K562 (cell line): ENCODE measurements at places on chromosomes 7 and 10. TPM values are rescaled to one million over a fixed set of nuclear protein-coding genes. Genes with fewer than 3 reads are reported as not detected.

DNA sequence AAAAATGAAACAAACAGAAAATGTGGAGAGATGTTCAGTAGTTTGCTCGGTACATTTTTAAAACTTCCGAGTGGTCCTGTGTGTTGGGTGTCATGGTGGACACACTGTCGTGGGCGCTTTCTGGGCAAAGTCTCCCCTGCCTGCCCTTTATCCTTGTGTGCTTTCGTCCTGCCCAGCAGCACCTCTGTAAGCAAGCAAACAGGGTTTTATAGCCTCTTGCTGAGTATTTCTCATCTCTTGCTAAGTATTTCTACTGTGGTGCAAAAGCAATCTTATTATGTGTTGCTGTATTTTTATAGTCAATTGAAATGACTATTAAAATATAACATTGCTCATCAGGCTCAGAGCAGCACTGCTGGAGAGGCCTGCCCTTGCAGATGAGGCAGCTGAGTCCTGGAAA is 48.7 kb downstream of the DOCK1 start:
- no peak for DNase-seq

- DNase-seq: no peak
These were observed 15.5 kb upstream of the PTPRN2 start for GRCh38 chr7:158602905-158603772.

GRCh38 chr7:122881324-122881723 is 4.9 kb downstream of the CADPS2 start:
- DNase-seq: no peak

DNA sequence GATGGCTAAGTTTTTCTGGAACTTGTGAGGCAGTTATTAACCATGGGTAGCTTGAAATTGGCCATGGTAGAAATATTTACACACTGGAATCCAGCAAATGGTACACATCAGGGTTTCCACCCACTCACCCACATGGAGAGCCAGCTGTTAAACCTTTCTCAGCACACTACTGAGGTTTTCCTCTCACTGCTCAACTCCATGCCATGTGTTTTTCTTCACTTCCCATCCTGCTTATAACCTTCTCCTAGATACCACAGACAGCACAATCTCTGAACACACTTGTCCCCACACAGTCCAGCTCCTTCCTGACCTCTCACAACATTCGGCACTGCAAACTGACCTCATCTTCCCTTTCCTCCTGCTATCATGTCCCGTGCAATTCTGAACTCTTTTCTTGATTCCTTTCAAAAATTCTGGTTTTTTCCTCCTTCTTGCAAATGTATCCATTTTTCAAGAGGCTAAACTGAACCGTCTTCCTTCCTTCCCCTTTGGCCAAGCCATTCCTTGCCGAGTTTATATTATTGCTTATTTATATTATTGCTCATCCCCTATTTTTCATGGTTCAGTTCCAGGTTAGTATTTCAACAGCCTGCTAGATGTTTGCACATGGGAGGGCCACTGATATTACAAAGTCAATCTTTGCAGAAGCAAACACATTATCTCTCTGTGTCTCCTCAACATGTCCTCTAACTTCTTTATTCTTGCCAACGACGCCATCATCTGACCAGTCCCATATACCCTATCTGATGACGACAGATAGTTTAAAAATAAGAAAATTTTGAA is 606.4 kb downstream of the SORCS1 start:
- no peak for DNase-seq

Gene FGFR2
- total RNA-seq: 0.18 and 0.20 TPM in 2 replicates

- DNase-seq: no peak
These were observed 48.3 kb downstream of the ZMIZ1 start for GRCh38 chr10:79116801-79117723.

Gene POLR2J2
- total RNA-seq: 11.6 and 13.6 TPM in 2 replicates

GRCh38 chr7:112777406-112777805 is 12.8 kb downstream of the TMEM168 start:
- DNase-seq: no peak

DNA sequence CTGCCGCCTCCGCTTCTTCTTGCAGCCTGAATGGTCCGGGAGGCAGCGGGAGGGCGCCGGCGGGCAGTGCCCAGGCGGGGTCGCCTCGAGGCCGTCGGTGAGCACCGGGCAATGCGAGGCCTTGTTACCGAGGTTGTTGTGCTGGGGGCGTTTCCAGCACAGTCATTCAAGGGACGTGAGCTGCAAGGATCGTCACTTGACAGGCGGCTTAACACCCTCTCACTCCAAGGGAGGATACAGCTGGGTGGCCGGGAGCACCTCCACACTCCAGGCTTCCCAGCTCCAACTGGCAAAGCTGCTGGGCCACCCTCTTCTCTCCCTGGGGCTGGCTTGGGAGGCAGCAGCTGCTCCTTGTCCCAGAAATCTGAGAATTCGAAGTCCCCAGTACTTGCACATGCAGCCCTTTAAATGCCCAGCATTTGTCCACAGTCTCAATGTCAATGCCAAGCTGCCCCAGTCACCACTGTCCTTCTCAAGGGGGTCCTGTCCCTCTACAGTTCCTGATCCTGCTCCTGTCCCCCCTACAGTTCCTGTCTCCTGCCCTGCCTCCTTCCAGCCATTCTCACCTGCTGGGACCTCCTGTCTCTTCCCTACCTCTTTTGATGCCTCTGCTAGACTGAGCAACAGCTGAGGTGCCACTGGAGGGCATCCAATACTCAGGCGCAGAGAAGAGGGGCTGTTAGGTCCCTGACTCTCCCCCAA is 4.4 kb upstream of the HOXA11 start:
- DNase-seq: no peak

Gene CEP41
- total RNA-seq: 5.6 and 6.4 TPM in 2 replicates

GRCh38 chr10:124911124-124912067 is 30.5 kb upstream of the ZRANB1 start:
- peak; percentile 57 for DNase-seq

GRCh38 chr10:28822719-28823464 is 145.6 kb downstream of the BAMBI start:
- DNase-seq: peak; percentile 79

DNA sequence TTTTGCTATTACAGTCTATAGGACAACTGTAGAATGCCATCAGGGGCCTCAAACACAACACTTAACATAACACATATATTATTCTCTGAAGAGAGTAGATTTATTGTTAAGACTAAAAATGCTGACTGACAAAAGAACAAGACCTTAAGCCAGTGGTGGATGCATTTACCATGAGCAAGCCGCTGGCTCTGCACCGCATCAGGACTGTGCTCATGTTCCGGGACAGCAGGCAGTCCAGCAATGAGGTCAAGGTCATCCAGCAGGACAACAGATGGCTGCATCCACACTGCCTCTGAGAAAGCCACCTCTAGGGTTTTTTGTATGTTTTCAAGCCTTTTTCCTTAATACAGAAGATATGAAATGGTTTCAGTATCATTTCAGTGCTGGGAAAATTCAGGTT is 23.8 kb downstream of the PEX1 start:
- no peak for DNase-seq

DNA sequence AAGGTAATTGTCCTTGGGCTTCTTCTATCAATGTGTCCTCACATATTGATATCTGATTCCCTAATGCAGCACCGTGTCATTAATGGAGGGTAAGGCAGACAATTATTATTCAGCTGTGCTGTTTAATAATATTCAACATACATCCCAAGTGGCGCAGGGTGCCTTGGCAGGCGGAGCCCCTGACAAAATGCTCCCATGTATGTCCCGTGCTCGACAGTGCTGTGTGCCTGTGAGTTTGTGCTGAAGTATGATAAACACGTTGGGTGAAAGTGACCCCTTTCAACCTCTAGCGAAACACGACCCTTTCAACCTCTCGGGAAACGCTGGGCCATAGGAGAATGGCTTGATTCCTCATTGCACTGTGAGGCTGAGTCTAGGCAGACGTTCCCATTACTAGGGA is 31.3 kb downstream of the PFKP start:
- no peak for DNase-seq

- no peak for DNase-seq
These were observed 88.1 kb downstream of the GSAP start for GRCh38 chr7:77327932-77328628.

- no peak for DNase-seq
These were observed 103.7 kb downstream of the MKI67 start for GRCh38 chr10:128022261-128023196.

DNA sequence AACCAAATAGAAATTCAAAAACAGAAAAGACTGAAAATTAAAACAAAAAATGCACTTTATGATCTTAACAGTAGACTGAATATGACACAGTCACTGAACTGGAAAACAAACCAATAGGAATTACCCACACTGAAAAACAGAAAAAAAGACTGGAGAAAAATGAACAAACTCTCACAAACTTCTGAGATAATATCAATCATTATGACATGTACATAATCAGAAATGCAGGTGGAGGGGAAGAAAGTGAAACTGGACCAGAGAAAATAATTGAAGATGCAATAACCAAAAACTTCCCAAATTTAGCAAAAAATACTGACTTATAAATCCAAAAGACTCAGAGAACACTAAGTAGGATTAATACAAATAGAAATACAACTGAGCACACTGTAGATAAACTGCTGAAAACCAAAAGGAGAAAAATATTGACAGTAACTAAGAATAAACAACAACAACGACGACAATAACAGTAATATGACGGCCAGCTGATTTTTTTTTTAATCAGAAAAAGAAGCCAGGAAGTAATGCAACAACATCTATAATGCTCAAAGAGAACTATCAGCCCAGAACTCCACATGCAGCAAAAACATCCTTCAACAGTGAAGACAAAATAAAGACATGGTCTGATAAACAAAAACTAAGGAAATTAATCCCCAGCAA is 108.1 kb downstream of the ZFAND4 start:
- DNase-seq: no peak

- DNase-seq: no peak
These were observed 82.5 kb downstream of the EGFR start for GRCh38 chr7:55101359-55101758.

GRCh38 chr10:62166331-62167131 is 102.1 kb downstream of the RTKN2 start:
- no peak for DNase-seq

Gene TMEM229A
- not detected in 2 replicates for total RNA-seq

DNA sequence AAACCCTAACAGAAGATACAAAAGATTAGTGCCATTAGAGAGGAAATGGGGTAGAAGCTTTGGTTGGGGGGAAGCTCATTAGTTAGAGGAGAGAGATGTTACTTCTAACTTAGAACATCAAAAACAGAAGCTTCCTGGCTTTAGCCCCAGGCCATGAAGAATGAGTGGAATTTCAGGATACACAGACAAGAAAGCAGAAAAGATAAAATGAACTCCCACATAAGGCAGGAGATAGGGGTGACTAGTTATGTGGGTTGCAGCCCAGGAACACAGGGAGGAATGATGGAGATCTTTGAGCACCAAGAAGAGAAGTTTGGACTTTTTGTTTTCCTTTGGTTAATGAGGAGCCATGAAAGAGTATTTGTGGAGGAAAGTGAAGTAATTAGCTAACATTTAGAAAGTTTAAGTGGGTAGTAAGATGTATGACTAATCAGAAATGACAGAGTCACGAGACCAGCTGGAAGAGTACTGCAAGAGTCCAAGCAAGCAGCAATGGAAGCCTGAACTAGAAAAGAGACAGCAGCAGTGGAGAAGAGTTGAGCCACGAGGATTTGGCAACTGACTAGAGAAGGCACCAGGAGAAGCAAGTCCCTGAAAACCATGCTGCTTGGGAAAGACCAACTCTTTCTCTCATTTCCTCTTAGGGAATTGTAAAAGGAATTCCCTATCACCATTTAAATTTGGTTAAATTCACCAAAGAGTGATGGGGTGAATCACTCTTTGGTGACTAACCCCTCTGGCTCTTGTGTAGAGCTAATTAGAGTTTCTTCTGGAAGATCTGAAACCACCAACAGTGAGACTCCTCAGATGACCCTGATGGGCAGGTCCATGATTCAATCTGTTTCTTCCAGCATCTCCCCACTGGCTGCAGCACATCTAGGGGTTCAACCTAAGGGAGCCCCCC is 131.9 kb downstream of the KCNMA1 start:
- DNase-seq: no peak
